Esophagus squamous epithelium (tissue), 5 donors: ENCODE measurements at places on chromosomes 13 and 19.

GRCh38 chr19:34664870-34665269, 12.1 kb downstream of the SCGB2B2 start:
- DNase-seq: no peak

DNA sequence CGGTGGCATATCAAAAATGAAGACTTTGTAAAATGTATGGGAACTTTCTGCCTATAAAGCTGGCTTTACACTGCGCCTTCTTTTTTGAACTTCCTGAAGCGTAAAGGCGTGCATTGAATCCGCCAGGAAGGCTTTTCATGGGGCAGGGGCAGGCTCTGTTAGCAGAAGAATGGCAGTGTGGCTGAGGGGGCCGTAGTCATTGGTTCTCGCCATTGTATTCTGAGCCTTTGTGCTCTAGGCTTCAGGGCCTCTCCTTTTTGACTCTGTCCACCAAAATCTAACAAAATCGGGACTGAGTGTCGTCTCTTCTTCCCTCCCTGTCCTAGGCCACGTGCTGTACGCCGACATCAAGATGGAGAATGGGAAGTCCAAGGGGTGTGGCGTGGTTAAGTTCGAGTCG, 14.1 kb downstream of the PRAM1 start:
- DNase-seq: no peak

DNA sequence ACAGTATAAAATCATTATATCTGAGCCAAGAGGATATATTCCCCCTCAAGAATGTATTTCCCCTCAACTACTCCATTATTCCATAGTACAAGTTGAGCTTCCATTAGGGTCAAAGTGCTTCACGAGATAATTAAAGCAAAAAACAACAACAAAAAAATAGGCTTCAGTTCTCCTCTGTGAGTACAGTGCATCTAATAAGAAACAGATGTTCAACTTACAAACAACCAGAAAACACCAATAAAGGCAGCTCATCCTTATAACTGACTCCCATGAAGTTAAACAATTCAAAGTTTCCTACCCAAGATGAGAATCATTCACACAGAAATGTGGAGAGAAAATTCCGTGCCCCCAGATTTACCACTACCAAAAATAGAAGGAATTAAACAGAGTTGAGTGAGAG, 854.4 kb downstream of the PCDH9 start:
- DNase-seq: no peak

- no peak for DNase-seq
Observed at GRCh38 chr19:49506575-49507105, 5.8 kb upstream of the FCGRT start.

- no peak for DNase-seq
Observed at GRCh38 chr13:95181586-95181985, 119.7 kb downstream of the ABCC4 start.

- DNase-seq: no peak
Observed at GRCh38 chr19:17045907-17046502, 19.4 kb upstream of the CPAMD8 start.

DNA sequence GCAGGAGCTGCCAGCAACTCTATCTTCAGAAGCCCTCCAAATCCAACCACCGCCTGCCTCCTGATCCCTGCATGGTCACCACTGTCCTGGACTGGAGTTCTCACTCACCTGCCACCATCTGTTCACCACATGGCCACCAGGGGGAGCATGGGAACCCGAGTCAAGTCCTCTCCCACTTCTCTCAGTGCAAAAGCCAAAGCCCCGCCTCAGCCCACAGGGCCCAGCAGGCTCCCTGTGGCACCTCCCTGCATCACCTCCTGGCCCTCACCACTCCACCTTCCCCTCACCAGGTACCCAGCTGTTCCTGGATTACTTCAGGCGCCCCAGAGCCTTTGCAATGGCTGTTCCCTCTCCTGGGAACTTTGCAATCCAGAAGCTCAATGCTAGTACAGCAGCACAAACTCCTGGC, 5.3 kb downstream of the DHPS start:
- DNase-seq: no peak

DNA sequence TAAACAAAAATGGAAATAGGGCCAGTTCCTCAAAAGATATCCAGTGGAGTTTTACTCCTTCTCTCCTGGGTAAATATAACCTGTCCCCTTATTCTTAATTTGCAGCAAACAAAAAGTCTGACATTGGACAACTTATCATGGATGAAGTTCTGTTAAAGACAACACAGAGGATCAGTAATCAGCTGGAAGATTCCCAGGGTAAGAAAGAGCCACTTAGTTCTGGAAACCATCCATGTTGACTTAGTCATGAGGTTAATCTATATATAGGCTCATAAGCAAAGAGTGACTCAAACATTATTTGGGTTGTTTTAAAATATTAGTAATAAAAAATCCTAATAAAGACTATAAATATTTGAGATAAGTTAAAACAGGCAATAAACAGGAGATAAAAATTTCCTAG, 40.5 kb upstream of the EBPL start:
- no peak for DNase-seq

- no peak for DNase-seq
Observed at GRCh38 chr13:33787051-33787591, 30.8 kb upstream of the RFC3 start.

DNA sequence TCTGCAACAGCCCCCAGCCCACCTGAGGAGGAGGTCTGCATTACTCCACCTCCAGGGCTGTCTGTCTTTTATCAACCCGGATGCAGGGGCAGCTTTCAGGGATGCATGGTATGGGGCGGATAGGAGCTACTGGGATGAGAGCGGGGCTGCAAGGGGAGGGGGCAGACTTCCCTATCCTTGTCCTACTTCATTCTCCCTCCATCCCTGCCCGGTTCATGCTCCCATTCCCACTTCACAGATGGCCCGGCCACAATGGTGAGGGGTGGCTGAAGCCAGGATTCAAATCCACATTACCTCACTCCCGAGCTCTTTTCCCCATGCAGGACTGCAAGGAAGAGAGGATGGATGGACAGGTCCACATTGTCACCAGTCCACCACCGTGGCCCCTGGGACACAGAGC, 40.5 kb upstream of the VSTM2B start:
- DNase-seq: no peak

GRCh38 chr19:41352609-41353465, 885 bp downstream of the TGFB1 start:
- DNase-seq: no peak

- DNase-seq: no peak
Observed at GRCh38 chr19:11141937-11142527, 13.6 kb downstream of the SPC24 start.

- no peak for DNase-seq
Observed at GRCh38 chr19:30338041-30338456, 34.1 kb upstream of the ZNF536 start.

DNA sequence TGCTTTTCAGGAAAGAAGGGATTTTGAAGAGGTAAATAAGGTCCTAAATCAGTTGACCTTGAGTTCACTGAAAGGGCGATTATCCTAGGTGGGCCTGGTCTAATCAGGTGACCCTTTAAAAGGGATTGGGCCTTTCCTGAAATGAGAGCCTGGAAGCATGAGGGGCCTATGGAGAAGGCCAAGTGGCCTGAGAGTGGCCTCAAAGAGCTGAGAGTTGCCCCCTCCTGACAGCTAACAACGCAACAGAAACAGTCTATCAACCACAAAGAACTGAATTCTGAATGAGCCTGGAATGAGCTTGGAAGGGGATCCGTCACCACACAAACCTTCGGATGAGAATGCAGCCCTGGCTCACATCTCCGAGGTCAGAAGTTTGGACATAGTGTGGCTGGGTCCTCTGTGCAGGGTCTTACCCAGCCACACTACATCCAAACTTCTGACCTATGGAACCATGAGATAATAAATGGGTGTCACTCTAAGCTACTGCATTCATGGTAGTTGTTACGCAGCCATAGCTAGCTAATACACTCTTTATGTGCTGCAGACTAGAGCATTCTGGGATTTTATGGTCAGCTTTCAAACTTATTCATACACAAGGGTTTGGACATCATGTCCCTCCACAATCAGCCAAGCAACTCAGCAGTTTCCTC, 72.0 kb downstream of the GNG7 start:
- DNase-seq: no peak

DNA sequence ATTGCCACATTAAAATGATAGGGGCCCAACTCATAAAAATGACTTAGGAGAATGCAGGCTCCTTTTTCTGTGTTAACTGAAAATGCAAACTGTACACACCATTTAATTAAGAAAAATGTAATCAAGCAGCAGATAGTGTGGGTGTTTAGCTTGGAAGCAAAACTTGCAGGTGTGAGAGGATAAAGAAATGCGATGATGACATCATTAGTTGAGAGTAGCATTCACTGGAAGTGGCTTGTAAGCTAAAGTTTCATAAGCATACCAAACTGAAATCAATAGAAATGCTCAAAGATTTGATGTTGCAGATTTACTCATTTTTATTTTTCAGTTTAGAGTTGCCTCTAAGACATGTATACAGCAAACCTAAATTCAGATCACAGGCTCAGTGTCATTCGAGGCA, 86.6 kb downstream of the PRR20E start:
- no peak for DNase-seq

- no peak for DNase-seq
Observed at GRCh38 chr19:32692727-32693061, 1.1 kb downstream of the NUDT19 start.

DNA sequence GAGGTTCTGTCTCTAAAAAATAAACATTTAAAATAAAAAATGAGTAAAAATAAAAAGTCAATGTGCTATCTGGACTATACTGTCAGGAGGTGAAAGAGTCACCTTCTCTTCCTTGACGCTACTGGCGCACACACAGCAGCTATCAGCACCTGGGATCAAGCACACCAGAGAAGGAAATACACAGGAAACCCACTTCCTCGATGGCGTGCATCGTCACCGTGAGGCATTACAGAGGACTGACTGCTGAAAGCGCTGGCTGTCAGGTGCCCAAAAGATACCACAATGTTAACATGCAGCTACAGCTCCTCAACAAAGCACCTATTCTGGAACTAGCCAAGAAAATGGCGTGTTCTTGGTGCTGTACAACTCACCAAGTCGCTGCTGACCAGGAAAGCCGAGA, 6.1 kb downstream of the SLC35E1 start:
- no peak for DNase-seq

DNA sequence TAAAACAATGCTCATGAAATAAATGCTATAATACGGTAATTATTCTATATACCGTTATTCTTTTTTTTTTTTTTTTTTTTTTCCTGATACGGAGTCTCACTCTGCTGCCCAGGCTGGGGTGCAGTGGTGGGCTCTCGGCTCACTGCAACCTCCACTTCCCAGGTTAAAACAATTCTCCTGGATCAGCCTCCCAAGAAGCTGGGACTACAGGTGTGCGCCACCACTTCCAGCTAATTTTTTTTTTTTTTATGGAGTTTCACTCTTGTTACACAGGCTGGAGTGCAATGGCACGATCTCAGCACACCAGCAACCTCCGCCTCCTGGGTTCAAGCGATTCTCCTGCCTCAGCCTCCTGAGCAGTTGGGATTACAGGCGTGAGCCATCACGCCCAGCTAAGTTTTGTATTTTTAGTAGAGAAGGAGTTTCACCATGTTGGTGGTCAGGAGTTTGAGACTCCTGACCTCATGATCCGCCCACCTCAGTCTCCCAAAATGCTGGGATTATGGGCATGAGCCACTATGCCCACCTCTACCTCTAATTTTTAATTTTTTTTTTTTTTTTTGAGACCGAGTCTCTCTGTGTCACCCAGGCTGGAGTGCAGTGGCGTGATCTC, 6.9 kb downstream of the PPP1R15A start:
- no peak for DNase-seq

- DNase-seq: no peak
Observed at GRCh38 chr13:102280366-102280765, 121.5 kb downstream of the FGF14 start.

GRCh38 chr13:83752141-83752540, 130.1 kb downstream of the SLITRK1 start:
- no peak for DNase-seq

DNA sequence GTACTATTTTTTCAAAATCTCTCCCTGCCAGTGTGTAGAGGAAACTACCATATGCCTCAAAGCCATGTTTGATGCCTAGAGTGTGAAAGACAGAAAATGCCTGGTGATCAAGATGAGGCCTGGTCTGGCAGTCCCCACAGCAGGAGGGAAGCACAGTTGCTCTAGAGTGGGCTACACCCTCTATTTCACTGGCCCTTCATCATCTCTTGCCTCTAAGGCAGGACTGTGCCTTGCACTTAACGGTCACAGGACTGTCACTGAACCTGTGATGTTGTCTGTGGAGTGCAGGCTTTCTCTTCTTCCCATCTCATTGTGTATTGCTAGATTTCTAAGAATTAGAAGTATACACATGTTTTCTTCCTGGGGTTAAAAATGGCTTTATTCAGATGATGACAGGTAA, 16.3 kb downstream of the POLR1D start:
- no peak for DNase-seq

DNA sequence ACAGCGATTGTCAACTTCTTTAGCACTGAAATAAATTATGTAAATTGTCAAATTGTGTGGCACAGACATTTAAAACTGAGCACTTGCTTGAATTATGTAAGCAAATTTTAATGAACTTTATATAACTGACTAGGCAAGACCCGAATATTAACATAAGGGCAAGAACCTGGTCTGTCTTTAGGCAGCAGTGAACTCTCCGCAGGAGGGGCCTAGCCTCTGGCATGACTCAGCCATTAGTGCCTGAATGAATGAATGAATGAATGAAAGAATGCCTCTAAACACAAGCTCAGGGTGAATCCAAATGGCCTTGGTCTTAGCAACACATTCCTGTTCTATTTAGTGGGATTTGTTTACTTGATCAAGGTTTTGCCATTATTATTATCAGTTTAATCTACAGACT, 654.7 kb upstream of the ARGLU1 start:
- DNase-seq: no peak

DNA sequence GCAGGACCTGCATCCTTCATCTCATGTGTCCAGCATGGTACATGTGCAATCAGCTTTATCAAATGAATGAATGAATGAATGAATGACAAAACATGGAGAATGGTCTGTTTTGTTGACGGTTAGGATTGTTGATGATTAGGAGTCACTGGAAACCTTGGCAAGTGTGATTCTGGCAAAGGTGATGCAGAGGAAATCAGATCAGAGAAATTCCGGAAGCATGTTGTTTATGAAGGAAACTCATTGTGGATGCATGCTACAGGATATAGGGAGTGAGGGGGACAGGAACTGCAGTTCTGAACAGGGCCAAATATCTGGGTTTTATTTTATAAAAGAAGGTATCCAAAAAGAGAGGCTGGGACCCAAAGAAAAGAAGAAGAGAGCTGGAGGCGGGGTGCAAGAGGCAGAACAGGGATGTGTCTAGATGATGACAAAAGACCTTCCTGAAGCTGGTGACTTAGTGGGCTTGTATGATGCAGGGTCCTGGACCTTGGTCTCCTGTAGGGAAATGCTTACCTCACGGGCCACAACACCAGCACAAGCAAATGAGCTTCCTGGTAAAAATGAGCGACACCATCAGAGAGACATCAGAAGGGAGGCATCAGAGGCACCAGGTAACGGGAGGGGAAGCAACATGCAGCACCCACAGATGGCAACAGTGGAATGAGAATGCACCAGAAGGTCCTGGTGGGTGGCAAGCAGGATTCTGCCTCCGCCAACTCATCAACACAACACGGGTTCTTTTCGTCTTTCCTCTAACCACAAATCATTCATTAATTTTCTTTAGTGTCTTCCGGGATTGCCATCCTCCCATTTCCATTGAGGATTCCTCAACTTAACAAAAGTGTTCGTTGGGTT, 159.6 kb downstream of the FOXO1 start:
- DNase-seq: no peak

GRCh38 chr19:7582446-7582845, 13.2 kb upstream of the CAMSAP3 start:
- DNase-seq: no peak
